Globus pallidus (tissue), 1 donor: ENCODE measurements at places on chromosomes 1 and 21.

GRCh38 chr1:84722794-84723193 lies 32.5 kb upstream of the SSX2IP start:
- DNase-seq: no peak

DNA sequence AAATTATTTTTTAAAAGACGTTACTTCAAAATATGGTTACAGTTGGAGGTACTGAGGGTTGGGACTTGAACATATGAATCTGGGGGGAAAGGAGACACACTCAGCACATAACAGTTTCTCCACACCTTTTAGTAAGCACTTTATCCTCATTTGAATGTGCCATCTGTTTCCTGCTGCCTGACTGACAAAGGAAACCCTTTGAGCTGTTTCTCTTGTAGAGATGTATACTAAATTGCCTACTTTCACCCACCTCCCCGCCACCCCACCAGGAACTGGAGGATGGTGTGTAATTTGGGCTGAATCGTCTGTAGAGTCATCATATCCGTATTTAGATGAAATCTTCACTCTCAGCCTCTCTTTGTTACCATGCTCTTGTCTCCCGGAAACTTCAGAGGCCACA lies 108.1 kb downstream of the KAZN start:
- DNase-seq: no peak

DNA sequence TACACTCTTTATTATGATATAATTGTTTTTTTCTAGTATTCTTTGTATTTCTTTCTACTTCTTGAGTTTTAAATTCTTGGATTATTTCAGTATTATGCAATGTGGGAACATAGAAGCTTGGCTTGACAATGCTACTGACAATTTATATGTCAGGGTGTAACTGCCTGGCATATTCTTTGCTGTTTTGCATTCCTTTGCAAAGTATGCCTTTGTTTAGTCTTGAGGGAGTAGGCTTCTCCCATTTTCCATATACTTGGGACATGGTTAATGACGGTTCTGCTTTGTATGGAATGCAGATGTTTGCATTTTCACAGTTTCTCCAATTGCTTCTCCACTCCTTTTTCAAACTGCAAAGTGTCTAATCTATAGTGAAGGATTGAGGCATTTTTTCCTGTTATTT lies 109.8 kb downstream of the HMCN1 start:
- DNase-seq: no peak

DNA sequence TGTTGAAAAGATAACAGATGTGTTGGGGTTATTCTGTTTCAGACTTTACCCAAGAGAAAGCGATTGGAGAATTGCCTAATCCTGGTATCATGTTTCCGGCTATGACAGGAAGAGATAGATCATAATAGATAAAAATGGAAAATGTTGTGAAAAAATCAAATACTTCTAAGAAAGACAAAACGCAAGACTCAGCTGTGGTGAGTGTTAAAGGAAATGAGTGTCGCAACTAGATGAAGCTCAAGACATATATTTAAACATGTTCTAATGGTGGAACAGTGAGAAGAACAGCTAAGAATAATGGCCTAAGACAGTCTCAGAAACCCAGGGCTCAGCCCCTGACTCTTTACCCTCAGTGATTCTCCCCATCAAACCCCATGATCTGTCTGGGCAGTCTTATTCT lies 426.7 kb upstream of the RUNX1 start:
- no peak for DNase-seq

- peak; percentile 46 for DNase-seq
Observed at GRCh38 chr21:39125752-39126485, 57.3 kb downstream of the PSMG1 start.

GRCh38 chr21:42534421-42535378 lies 21.0 kb downstream of the SLC37A1 start:
- DNase-seq: peak; percentile 31

DNA sequence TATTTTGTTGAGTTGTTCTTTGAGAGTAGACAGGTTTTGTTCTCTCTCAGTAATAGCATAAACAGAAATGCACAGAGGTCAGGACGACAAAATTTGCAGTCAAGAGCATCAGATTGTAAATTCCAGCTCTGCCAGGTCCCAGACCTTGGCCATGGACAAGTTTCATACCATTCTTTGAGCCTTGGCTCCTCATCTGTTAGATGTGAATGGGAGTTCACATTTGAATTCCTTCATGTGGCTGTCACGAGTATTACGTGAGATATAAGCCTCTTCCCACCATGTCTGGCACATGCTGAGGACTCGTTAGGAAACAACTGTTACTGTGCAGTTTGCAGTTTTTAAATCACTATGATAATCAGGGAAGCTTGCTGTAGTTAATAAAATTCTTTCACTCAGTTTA lies 93.2 kb upstream of the KCTD3 start:
- no peak for DNase-seq

- DNase-seq: peak; percentile 70
Observed at GRCh38 chr1:111471012-111471411, 2.8 kb upstream of the C1orf162 start.

GRCh38 chr1:116989835-116990234 lies 11.7 kb upstream of the CD101 start:
- DNase-seq: no peak

- no peak for DNase-seq
Observed at GRCh38 chr1:39392851-39393573, 98.4 kb upstream of the BMP8A start.

- DNase-seq: no peak
Observed at GRCh38 chr21:14557413-14557812, 11.3 kb upstream of the SAMSN1 start.

- DNase-seq: no peak
Observed at GRCh38 chr1:201711811-201712210, 117.1 kb upstream of the IPO9 start.

DNA sequence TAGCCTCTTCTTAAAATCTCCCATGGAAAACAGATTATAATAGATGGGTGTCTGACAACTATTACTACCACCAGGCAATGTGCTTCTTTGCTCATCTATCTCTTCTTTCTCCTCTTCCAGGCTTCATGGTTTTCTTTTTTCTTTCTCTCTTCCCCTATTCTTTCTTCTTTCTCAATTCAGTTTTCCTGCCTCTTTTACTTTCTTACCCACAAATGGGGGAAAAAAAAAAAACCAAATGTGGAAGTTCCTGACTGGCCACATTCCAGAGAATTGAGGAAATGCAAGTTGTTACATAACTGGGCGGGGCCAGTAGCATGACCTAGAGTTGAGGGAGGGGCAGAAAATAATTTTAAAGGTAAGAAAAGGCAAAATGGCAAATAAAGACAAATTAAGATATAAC lies 10.9 kb upstream of the SMG7 start:
- no peak for DNase-seq

- no peak for DNase-seq
Observed at GRCh38 chr1:218867066-218867465, 306.6 kb upstream of the LYPLAL1 start.

GRCh38 chr1:204837440-204838084 lies 33.1 kb upstream of the NFASC start:
- DNase-seq: no peak

GRCh38 chr1:61078618-61079295 lies 3.6 kb upstream of the NFIA start:
- peak; percentile 70 for DNase-seq

DNA sequence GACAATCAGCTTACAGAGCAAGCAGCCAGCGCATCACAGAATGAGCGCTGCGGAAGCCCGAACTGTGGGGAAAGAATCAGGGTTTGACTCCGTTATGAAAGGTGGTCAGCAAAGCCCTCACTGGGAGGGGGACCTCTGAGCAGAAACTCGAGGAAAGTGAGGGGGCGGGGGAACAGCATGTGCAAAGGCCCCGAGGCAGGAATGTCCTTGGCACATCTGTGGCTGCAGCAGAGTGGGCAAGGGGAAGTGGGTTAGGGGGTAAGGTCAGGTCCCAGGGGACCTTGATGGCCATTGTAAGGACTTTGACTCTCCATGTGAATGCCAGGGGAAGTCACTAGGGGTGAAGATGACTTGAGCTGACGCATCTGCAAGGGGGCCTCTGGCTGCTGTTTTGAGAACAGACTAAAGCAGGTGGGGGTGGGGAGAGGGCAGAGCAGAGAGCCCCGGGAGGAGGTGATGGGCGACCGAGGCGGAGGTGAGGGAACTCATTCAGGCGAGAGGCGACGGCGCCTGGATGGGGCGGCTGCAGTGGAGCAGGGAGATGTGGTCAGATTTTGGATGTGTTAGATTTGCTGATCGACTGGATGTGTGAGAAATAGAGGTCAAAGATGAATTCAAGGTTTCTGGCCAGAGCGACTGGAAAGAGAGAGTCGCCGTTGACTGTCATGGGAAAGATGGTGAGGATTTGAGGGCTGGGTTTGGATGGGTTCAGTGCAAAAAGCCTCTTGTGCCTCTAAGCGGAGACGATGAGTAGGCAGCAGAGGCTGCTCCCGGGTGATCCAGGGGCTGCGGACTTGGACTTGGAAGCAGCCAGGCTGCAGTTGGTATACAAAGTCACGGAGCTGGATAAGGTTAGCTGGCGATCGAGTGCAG lies 108.0 kb upstream of the ZBTB40 start:
- DNase-seq: no peak

- peak; percentile 74 for DNase-seq
Observed at GRCh38 chr1:87155170-87155569, 173.5 kb upstream of the LMO4 start.

GRCh38 chr1:85911742-85912141 lies 203.5 kb upstream of the ZNHIT6 start:
- DNase-seq: no peak

GRCh38 chr1:16618719-16619118 lies 5.4 kb upstream of the NBPF1 start:
- no peak for DNase-seq

DNA sequence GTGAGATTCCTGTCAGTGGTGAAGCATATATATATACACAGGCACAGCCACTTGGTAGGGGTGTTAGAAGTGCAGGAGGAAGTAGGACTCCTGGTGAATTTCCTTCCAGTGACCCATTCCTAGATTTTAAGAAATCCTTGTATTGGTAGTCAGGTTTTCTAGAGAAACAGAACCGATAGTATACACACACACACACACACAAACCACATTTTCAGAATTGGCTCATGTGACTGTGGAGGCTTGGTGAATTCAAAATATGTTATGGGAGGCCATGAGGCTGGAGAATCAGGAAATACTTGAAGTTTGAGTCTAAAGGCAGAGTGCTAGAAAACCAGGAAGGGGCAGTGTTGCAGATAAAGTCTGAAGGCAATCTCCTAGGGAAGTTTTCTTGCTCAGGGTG lies 114.2 kb downstream of the FCRL5 start:
- DNase-seq: no peak

DNA sequence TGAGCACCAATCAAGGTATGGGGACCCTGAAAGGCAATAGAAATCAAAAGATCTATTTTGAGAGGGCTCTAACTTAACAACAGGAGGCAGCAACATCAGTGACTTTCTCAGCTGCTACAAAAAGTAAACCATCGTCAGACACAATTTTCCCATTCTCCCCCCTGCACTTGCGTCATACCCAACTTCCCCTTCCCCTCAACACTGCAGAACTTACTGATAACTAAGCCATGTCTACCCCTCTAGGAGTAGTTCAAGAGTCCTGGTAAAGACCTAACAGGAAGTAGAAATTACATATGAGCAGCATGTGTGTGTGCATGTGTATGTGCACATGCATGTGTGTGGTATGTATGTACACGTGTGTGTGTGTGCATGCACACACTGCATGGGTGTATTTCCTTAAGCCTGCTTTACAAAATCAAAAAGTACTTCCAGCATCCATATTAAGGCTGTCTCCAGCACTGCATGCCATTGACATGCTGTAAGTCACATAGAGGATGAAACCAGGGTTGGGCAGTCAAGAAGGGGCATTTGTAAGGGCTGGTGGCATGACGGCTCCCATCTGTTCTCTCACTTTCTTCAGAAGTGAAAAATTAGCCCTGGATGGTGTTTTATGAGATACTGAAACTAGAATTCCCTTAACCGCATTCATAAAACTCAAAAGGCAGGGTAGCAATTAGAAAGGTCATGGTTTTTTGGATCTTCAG lies 460.1 kb upstream of the RUNX1 start:
- DNase-seq: no peak

DNA sequence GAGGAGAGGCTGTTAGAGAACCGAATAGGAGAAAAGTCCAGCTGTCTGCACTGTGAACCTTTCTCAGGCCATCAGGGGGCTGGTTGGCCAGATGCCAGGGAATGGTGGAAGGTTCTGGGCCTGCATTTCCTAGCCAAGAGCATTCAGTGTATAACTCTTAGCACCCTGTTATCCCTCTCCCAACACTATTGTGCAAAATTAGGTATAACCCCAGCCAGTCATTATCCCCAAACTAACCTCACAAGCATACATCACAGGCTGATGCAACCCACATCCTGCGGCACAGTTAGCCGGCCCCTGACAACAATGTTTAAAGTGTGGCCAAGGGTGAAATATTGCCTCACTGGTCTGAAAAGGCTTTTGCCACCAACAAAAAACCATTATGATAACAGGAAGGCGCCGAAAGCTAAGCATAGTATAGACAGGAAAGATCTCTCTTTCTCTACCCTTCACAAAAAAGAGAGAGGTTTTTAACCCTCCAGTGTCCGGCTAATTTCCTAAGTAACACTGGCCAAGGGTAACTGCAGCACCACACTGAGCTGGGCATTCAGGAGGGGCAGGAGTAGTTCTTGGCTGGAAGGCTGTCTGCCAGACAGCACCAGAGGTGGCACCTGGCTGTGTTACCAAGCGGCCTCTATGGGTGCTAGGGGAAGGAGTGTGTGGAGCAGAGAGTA lies 77.3 kb upstream of the BCAR3 start:
- no peak for DNase-seq

GRCh38 chr1:185281245-185281644 lies 35.8 kb downstream of the IVNS1ABP start:
- no peak for DNase-seq

- no peak for DNase-seq
Observed at GRCh38 chr1:53182716-53183094, 13.9 kb upstream of the CPT2 start.

DNA sequence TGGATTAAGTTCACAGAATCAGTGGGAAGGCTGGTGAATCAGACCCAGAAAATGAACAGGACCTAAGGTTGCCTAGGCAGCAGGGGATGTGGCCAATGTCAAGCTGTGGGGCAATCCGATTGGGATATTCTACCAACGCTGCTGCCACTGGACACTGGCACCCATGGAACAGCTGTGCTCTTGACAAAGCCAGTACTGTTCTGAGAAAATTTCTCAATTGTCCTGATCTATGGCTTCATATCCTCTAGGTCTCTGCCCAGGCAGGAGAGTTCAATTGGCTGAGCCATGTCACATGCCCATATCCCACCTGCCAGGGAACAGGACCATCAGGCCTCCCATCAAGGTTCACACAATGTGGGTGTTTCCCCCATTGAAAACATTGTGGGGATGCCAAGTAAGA lies 6.2 kb downstream of the TACSTD2 start:
- peak; percentile 77 for DNase-seq

DNA sequence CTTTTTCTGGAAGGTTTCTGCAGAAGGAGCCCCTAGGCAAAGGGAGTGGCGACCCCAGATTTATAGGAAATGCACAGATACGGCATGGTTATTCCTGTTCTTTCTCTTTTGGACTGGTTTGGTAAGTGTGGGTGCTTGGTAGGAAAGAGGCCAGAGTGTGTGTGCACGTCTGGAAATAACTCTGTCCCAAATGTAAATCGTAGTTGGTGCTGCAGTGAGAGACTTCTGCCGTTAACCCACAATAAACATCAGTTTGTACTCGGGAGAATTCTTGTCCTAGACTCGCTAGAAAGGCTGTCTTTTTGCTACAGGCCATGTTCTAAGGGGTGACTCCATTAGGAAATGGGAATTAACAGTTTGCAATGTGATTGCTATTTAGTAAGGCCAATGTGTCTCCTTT lies 779 bp downstream of the SLC44A3 start:
- DNase-seq: no peak

GRCh38 chr1:217029281-217030157 lies 306.3 kb upstream of the ESRRG start:
- no peak for DNase-seq

- DNase-seq: no peak
Observed at GRCh38 chr1:202791077-202791747, 17.0 kb downstream of the KDM5B start.
